ENCODE measurements at places on chromosomes 6 and 20.

DNA sequence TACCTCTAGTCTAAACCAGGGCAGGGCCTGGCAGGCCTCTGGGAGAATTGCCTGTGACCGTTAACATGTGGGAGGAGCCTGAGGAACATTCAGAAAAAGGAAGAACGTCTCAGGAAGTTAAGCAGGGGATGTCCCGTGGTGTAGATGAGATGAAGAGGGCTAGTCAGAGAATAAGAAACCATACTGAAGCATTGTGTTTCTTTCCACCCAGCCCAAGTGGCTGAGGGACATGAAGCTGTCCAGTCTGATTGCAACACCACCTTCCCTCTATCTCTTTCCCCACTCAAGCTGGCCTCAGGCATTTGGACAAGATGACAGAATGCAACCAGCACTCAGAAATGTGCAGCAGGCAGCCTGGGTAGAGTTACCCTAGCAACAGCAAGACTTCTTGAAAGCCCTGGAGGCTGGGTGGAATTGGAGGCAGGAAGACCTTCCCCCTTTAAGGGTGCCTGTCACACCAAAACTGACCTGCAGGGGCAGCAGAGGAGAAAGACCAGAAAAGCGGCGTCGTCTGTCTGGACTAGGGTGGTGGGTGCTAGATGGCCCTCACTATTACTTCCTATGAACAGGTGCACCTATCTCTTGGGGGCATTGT lies 186.1 kb downstream of the UNC5CL start:
- DNase-seq = peak; percentile 13

DNA sequence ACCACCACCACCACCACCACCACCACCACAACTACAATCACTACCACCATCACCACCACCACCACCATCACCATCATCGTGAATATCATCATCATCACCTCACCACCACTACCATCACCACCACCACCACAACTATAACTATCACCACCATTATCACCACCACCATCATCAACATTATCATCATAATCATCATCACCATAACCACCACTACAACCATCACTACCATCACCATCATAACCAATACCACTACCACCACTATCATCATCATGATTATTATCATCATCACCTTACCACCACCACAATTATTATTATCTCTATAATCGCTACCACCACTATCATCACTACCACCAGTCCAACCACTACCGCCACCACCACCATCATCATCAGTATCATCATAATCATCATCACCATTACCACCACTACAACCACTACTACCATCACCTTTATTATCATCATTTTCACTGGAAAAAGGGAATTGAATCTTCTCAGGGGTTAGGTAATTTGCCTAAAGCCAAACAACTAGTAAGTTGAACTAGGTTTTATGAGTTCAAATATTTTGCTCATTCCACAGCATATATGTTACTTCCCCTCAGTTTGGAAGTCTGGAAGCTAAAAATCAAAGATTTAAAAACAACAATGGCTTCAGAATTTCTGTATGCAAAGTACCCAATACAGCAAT lies 8.3 kb downstream of the RIPOR2 start:
- DNase-seq = no peak

GRCh38 chr6:15090745-15091384 lies 155.0 kb upstream of the JARID2 start:
- DNase-seq = peak; percentile 45

DNA sequence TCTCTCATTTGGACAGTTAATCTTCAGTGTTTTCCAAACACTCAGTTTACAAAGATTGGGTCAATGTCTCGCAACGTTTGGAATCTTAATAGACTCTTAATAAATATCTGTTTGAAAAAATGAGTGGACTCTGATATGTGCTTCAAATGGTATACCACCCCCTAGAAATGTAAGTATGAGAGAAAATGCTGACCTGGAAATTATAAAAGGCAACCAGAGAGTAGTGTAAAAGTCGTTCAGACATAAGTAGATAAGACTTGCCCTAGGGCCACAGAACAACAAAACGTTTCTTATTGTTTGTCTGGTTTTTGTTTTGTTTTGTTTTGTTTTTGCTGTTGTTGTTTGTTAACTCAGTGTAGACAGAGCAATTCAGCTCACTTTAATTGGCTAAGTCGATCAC lies 97.4 kb upstream of the SPTLC3 start:
- DNase-seq = no peak

DNA sequence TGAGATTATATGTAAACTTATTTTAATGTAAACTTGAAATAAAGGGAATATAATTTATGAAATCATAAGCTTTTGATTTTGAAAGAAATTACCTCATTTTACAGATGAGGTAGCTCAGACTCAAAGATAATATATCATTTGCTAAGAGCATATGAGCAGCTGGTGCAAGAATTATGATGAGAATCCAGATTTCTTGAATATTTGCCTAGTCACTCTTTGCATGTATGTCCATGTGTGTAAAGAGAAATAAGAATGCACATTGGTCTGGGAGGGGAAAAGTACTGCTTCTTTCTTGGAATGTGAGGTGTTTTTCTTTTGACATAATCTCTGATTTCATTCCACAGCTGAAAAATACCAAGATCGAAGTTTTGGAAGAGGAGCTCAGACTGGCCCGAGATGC lies 11.1 kb upstream of the SNRNP48 start:
- no peak for DNase-seq

DNA sequence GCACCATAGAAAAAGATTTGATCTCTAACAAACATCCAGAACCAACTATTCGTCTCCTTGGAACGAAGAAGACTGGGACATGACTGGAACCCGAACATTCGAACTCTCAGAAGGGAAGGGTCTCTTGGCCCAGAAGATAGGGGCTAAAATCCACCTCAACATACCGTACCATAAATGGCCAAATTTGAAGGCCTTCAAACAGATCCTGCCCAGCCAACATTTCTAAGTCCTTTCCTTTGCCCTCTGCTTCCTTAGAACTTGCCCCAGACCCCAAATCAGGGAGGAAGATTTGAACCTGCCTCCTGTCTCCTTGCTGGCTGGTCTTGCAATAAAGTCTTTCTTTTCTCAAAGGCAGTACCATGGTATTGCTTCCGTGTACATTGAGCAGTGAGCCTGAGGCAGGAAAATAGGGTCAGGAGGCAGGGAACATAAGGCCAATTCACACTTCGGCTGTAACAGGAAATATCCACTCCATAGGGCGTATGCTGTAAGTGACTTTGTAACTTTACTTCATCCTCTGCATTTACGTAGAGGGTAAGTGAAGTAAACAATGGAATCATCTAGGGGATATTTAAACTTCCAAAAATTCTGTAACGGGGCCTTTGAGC lies 1.8 kb upstream of the PXDC1 start:
- no peak for DNase-seq

- DNase-seq = no peak
These were observed 27.1 kb upstream of the ZNF318 start for GRCh38 chr6:43396408-43397149.

DNA sequence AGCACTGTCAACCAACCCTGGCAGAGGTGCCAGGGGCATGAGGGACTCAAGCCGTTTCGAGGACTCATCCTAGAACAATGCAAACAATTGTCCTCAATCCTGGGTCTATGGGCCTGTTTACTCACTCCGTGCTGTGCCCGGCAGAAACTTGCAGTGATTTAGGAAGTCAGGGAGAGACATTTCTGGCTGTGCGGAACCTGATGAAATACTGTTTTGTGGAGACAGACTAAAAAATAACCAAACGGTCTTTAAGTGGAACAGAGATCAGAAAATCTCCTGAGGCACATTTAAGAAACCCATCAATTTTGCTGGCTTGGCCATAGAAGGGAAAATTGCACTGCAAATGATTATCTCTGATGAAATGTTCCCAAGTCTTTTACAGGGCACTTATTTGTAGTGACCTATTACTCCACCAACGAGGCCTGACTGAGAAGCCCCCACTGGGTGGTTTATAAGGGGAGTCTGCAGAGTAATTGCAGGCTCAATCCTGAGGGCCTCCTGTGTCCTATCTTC lies 79.8 kb upstream of the KCNK16 start:
- no peak for DNase-seq

GRCh38 chr20:44659931-44660330 lies 8.4 kb upstream of the ADA start:
- no peak for DNase-seq

DNA sequence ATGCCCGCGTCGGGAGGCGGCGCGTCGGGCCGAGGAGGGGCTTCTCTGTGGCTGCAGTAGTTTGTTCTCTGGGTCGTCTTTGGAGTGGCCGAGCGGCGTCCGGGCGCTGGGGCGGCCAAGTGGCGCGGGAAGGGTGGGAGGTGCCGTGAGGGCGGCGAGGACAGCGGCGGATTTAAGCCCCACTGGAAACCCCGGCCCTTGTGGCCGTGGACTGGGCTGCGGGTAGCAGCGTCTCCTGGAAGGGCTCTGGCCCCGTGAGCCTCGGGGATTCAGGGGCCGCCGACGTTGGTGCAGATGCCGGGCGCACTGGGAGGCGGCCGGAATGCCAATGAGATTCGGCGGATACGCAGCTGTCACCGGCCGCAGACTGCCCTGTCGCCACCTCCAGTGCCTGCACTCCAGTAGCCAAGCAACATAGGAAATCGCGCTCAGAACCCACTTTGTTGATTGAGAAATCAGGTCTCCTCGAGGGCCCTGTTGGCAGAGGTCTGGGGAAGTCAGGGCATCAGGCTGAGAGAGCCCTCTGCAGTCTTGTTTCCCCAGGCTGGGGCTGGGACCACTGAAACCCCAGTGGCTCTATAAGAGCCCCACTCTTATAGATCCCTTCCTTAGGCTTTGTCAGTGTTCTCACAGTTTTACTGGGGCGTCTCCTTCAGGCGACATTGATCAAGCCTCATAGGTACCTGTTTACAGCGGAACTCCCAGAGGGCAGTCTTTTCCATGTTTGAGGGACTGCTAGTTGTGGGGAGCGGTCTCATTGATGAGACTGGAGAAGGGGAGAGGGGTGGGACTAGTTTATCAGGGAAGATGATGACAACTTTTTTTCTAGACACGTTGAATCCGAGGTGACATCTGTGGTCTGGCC lies 642 bp downstream of the GZF1 start:
- DNase-seq = peak; percentile 45

DNA sequence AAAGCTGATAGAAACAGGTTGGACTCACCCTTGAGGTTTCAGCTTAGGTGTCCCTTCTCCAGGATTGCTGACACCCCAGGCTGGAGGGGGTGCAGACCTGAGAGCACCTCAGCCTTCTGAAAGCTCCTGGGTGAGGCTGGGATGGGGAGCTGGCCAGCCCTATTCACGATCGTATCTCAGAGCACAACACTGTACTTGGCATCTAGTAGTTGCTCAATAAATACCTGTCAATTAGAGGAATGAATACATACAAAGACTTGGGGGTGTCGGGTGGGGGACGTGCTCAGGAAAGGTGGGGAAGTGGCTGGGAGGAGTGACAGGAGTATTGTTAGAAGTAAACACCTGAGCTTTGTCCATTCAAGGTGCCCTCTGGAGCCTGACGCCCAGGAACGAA lies 61.7 kb downstream of the SLC2A10 start:
- no peak for DNase-seq

DNA sequence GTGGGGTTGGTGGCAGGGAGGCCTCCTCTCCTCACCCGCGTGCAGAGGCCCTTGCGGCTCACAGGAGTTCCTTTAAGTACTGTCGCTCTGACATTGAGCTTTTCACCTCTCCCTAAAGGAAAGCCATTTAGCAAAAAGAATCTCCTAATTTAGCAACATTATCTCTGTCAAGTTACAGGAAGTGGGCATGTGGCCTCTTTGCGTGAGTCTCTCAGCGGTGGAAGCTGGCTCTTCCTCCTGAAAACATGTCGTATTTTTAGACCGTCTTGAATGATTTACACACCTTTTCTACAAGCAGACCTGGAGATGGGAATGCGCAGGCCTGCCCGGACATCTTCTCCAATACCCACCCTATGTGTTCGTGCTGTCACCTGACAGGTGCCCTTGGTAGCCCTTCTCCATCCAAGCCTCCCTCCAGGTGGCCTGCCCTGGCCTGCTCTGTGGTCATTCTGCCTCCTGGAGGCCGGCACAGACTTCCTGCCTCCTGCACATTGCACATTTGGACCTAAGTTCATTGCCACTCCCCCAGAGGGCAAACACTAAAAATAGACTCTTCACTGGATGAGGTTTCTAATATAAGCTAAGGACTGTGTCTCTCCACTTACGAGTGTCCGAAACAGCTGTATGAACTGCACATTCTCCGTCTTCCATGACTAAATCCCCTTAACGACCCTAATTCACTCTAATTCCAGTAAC lies 18.5 kb upstream of the PHACTR3 start:
- no peak for DNase-seq

GRCh38 chr6:170317076-170317475 lies 10.5 kb downstream of the FAM120B start:
- DNase-seq = no peak

DNA sequence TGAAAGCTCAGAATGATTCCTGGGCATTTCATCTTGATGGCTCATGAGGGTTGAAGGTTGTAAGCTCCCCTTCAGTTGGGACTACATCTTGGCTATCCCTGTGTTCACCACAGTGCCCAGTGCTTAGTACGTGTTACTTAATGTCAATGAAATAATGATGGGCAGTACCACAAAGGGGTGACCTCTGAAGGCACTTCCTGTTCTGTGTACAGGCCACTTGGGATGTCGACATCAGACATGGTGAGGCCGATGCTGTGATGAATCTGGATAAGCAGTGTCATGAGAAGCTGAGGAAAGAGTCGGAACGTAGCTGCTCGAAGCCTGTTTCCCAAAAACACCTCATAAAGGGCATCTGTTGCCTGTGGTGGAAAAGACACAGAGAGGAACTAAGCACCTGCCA lies 27.6 kb upstream of the RBL1 start:
- DNase-seq = no peak

DNA sequence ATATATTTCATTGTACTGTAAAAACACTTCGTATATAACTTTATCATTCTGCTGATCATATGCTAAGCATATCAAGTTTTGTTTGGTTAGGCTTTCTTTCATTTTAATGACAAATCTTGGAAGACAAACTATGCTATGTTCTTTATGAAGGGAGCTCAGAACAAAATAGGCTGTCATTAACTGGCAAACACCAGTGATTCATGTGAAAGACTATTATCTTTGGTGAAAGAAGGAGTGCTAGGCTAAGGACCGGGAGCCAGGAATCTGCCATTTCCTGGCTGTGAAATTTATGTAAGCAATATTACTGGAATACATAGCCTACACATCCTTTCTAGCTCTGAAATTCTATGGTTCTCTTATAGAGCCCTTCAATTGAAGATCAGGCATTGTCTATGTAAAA lies 136.2 kb upstream of the CCN2 start:
- DNase-seq = no peak

DNA sequence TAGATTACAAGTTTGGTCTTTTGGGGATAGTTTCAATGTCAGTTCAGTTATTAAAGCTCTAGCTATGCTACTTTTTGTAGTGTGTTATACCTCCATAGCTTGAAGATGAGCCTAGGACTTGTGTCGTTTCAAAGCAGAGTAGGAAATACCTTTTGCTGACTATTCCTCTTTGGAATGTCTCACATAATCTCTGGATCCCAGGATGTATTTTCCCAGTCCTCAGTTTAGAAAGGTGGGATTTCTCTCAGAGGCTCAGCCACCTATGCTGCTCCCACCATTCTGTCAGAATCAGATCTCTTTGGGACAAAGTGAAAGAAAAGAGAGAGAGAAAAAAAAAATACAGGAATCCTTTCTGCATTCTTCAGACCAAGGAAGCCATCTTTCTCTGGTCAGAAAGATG lies 567.5 kb upstream of the IMPG1 start:
- no peak for DNase-seq

Measured in hematopoietic multipotent progenitor cell treated with erythropoietin and hydrocortisone succinate and interleukin-3 and kit ligand, for 8 days (in vitro differentiated cells).